ENCODE measurements at places on chromosomes 12 and 14.

DNA sequence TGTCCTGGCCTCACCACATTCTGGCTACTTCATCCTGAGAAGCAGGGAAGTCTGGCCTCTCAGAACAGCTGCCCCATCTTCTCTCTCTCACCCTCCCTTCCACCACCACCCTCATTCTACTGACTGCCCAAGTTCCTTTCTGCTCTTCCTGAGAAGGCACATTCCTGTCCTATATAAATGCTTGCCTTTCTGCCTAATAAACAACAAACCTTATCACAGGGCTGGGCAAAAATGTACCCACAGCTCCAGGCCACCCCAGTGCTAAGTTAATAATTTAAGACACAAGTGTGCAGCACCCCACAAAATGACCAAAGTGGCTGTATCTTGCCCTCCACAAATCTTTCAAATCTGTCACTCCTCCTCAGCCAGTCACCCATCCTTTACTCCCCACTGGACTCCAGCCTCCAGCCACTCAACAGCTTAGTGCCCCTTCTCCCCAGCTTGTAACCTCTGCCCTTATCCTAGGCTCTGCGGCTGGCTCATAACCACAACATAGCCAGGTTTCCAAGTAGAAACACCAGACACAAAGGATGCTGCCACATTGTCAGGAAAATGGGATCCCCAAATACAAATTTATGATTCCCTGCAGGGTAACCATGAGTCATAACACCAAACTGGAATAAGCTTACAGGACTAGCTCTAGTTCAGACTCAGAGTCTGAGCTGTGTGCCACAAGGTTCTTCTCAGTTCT, 15.0 kb downstream of the OXA1L start:
- DNase-seq: no peak

- no peak for DNase-seq
Measured at GRCh38 chr12:122932207-122932606, 34.1 kb downstream of the ABCB9 start.

- no peak for DNase-seq
Measured at GRCh38 chr14:104542871-104543830, 36.4 kb upstream of the C14orf180 start.

GRCh38 chr14:39266525-39266870, 32.8 kb downstream of the MIA2 start:
- no peak for DNase-seq

DNA sequence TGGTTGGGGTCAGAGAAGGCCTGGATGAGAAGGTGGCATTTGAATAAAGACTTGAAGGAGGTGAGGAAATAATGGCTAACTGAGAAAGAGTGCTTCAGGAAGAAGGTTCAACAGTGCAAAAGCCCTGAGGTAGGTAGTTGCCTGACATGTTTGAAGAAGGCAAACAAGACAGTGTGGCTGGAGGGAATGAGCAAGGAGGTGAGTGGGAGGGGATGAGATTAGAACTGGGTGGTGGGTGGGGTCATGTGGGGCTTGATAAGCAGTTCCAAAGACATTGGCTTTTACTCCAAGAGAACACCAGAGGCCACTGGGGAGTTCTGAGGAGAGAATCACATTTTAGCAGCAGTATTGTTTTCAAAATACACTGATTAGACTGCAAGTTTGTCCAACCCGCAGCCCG, 50.5 kb downstream of the HSPB8 start:
- no peak for DNase-seq

DNA sequence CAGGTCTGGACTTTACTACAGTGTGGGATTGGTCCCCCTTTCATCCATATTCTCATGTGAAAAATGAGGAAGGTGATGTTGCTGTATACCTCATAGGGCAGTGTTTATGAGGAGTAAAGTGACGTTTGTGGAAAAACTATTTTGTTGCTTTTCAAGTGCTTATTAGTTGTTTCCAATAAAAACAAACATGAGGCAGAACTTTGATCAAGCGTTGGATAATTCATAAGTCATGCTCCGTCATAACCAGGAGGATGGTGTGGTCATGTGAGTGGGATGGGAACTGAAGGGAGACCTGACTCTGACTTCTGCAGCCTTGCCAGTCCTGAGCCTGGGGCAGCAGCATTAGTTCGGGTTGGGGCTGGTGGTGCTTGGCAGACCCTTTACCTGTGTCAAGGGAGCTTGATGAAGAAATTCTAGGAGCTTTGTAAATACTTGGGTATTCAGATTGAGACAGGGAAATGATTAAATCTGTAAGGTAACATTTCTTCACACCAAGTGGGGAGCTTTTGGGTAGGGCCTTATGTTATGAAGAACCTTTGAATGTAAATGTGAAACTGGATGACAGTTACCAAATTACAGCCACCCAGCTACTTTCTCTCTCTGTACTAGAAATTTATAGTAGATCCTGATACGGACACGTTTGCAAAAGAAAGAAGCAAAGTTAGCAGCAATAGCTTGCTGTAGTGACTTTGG, 462.4 kb upstream of the RGS6 start:
- peak; percentile 31 for DNase-seq

DNA sequence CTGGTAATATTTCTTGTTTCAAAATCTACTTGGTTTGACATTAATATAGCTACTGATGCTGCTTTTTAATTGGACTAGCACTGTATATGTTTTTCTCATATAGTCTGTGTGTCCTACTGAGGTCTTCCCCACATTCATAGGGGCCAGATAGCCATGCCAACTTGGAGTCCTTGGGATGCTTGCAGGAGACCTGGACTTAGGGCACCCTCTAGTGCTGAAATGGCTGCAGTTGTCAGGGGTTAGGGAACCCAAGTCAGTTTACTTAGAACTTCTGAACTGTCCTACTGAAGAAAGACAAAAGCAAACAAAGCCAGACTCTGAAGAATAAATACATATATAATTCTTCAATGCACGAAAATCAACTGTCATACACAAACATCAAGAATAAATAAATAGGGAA, 279.9 kb upstream of the SYT1 start:
- DNase-seq: no peak

DNA sequence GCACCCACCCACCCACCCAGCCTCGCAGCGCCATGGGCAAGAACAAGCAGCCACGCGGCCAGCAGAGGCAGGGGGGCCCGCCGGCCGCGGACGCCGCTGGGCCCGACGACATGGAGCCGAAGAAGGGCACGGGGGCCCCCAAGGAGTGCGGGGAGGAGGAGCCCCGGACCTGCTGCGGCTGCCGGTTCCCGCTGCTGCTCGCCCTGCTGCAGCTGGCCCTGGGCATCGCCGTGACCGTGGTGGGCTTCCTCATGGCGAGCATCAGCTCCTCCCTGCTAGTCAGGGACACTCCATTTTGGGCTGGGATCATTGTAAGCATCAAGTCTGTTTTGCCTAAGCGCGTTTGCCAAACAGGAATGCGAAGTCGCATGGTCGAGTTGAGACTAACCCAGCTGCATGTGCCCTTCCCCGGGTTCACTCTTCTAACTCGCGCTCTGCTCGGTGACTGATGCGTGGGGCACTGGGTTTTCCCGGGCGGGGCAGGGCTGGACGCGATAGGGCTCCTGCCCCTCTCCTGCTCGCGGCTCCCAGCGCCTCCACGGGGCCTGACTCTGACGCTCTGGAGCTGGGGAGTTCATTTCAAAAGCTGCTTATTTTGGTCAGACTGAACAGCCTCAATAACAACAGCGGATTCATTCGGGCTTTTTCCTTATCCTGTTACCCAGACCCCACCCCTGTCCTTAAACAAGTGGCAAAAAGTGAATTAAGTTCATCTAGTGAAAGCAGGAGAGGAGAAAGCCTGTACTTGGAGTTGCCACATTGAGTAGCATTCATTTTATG, 458 bp downstream of the SSPN start:
- peak; percentile 48 for DNase-seq

DNA sequence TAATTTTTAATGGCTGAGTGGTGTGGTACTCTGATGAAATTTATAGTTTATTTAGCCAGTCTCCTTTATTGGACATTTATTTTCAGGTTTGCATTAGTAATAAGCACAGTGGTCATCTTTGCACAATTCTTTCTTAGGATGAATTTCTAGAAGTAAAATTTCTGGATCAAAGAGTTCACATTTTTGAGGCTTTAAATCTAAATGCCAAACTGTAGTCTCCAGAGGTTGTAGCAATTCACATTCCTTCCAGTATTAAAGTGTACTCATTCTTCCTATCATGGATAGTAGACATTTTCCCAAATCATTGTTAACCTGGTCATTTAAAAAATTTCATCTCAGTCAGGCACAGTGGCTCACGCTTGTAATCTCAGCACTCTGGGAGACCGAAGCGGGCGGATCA, 24.8 kb downstream of the SLC39A9 start:
- no peak for DNase-seq

GRCh38 chr14:88023658-88024187, 18.8 kb downstream of the GPR65 start:
- DNase-seq: peak; percentile 4

DNA sequence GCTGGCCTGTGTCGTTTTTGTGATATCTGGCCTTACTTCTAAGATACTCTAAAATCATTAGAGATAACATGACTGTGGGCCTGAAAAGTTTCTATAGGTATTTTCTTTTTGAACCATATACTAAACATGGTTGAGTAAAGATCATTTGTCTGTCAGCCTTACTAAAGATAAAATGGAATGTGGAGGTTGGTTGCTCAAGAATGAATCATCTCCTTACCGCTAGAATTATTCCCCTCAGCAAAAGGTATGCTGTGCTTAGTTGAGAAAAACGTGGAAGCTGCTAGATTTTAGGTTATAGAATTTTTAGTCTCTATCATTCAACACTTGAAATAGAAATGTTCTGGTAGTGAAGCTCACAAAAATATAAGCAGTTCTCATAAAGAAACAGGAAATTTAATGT, 407.3 kb downstream of the AEBP2 start:
- no peak for DNase-seq

DNA sequence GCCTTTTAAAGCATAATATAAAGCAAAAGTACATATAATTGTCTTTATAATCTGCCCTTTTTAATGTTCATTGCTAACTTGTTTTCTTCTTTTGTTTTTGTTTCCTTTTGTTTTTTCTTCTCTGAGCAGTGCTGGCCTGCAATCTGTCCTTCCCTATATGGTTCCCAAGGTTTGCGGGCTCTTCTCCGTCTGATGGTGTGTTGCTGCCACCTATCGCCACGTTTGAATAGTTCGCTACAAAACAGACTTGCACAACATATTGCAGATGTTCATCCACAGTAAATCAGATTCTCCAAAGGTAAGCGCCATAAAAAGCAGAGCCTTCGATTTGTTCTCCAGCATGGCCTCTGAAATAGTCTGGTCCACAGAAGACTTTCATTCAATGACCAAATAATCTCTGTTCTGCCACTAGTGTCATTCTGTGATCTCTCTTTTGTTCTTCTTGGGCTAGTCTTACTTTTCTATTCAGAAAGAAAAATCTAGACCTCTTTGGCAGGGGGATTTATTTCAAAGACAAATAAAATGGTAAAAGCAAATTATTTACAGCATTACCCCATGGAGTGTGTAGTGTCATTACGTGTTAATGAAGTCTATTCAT, 33.5 kb downstream of the C12orf50 start:
- peak; percentile 28 for DNase-seq

GRCh38 chr14:20609215-20610001, 18.2 kb upstream of the RNASE12 start:
- DNase-seq: peak; percentile 77

- no peak for DNase-seq
Measured at GRCh38 chr12:574475-575128, 88.6 kb downstream of the NINJ2 start.

- DNase-seq: no peak
Measured at GRCh38 chr12:114190971-114191370, 215.0 kb downstream of the TBX5 start.
